ENCODE measurements at places on chromosomes 3 and 15.

- DNase-seq, result no peak
Observed at GRCh38 chr3:13277196-13277813, 142.8 kb downstream of the NUP210 start.

DNA sequence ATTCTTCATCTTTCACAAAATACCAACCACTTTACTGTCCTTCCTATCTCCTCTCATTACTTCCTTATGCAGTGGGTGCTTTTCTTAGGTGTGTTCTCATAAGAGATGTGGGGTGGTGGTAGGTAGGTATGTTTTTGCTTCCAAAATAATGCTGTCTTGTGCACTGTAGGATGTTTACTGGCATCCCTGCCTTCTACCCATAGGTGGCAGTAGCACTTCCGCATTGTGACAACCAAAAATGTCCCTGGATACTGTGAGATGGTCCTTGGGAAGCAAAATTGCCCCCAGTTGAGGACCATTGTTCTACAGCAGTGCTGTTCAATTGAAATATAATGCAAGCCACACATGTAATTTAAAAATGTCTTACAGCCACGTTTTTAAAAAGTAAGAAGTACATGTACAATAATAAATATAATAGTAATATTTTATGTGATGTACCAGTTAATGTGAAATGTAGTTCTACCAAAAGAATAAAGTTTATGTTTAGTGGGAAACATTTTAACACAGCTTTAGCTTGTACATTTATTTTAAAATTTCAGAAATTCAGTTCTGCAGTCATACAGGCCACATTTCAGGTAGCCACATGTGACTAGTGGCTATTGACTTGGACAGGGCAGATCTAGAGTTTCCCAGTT, 75.2 kb downstream of the NEO1 start:
- DNase-seq, result peak; percentile 48

GRCh38 chr15:25403771-25404170, 35.1 kb downstream of the UBE3A start:
- DNase-seq, result no peak

DNA sequence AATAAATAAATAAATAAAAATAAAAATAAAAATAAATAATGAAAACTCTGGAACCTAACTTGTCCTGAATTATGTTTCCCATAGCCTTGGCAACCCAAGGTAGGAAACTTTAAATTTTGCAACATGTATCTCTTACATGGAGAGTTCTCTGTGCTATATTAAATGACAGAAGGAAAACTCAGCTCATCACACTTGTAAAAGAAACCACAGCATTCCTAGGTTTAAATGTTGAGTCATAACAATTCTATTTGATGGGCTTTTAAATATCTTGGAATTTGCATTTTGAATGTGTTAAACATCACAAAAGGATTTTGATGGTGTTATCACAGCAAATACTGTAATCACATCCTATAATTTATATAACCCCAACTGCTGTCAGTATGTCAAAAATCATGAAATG, 144.2 kb downstream of the LRTM1 start:
- DNase-seq, result no peak

- DNase-seq, result peak; percentile 46
Observed at GRCh38 chr3:123068601-123069381, 2.0 kb downstream of the PDIA5 start.

DNA sequence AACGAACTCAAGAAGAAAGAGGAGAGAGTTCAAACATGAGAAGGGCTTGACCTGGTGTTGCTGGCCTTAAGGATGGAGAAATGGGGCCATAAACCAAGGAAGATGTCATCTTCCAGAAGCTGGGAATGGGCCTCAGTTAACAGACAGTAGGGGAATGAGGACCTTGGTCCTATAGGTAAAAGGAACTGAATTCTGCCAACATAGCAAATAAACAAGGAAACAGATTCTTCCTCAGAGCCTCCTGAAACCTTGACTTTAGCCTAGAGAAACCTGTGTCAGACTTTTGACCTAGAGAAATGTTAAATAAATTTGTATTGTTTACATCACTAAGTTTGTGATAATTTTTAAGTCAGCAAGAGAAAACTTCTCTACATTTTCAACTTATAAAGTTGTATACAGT, 336.8 kb downstream of the PLCL2 start:
- DNase-seq, result no peak

- peak; percentile 97 for DNase-seq
Observed at GRCh38 chr3:33315826-33316225, 38.6 kb downstream of the FBXL2 start.

DNA sequence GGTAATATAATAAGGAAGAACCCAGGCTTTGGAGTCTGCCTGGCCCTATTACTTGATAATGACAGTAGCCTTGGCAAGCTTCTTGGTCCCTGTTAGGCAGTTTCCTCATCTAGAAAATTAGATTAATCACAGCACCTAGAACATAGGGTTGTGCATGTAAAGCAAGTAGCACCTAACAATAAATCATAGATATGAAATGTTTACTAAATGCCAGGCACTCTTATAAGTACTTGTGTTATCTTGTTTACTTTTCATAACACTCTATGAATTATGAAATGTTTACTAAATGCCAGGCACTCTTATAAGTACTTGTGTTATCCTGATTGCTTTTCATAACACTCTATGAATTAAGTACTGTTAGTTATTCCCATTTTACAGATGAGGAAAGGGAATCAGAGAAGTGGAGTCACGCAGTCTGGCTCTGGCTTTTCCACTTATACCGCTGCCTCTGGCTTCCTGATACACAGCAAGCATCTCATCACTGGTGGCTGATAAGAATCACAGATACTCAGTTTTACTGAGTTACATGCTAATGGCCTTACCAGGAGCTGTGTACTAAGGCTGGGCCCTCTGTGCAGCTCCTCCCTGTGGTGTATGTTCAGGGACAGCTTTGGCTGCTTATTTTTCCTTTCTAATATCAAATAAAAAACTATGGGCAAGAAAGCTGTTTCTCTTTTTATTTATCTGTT, 123.4 kb downstream of the FEZF2 start:
- DNase-seq, result no peak

GRCh38 chr3:154979331-154979730, 100.8 kb upstream of the MME start:
- DNase-seq, result no peak

DNA sequence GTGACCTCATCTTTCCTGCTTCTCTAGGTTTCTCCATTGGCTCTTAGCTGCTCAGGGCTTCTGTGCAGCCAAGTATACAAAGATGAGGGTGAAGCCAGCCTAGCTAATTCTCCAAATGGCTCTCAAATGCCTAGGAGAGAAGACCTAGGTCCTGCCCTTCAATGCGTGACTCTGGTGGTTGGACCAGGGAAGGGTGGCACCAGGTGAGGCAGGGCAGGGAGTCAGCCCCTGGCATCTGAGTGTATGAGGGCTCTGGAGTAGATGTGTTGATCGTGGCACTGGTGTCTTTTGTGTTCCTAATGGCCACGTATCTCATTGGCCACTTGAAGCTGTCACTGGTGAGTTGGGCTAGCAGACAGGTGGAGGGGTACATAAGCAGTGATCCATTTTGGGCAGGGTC, 59.8 kb downstream of the PDIA5 start:
- no peak for DNase-seq

- DNase-seq, result no peak
Observed at GRCh38 chr3:193857996-193858395, 265.0 kb downstream of the OPA1 start.

DNA sequence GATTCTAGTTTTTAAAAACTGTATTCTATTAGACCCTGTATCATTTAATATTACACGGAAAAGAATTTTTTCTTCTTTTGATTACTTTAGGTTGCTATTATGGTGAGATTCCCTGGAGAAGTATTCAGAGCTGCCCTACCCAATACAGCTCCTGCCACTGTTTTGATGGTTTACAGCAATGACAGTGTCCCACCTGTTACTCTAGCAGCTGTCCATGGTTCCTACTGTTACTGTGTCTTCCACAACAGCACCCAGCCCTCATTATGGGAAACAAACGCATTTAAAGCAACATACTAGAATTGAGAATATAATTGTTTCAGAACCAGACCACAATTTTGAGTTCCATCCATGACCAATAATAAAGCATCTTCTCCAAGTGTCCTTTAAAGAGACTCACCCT, 450.7 kb downstream of the SHQ1 start:
- no peak for DNase-seq

DNA sequence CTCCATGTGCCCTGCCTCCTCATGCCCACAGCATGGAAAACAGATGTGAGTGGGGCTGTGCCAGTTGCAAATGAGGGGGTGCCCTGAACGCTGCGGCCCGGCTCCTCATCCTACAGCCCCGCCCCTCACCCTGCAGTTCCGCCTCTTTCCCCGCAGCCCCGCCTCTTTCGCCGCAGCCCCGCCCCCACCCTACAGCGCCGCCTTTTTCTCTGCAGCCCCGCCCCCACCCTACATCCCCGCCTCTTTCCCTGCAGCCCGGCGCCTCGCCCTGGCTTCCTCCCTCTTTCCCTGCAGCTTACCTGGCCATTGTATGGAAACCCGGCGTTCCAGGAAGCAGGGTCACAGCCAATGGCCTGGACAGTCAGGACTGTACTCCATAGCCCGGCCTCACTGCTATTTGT, 284.9 kb downstream of the TLE3 start:
- no peak for DNase-seq

- DNase-seq, result no peak
Observed at GRCh38 chr3:40615110-40615915, 90.6 kb downstream of the ZNF621 start.

DNA sequence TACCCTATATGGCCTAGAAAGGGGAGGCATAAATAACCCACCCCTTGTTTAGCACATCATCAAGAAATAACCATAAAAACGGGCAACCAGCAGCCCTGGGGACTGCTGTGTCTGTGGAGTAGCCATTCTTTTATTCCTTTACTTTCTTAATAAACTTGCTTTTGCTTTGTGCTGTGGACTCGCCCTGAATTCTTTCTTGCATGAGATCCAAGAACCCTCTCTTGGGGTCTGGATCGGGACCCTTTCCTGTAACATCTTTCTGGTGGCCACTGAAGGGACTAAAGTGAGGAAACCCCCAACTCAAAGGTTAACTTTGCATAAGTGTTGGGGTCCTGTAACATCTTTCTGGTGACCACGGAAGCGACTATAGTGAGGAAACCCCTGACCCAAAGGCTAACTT, 15.7 kb upstream of the HHATL start:
- DNase-seq, result no peak

DNA sequence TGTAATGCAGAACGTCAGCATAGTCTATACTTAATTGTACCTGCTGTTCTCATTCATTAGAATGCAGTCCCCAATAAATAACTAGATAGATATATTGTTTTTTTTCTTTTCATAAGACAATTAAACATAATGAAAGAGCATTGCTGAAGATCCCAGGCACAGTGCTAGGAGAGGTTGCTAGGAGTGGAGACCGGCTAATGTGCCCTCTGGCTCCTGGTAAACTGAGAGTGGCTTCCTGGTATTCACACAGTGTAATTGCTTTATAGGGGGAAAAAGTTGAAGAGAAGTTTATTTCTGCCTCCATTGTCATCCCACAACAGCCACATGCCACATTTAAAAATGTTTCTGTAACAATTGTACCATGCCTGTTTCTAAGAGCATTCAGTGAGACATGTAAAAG, 135.6 kb downstream of the MAP2K5 start:
- no peak for DNase-seq

DNA sequence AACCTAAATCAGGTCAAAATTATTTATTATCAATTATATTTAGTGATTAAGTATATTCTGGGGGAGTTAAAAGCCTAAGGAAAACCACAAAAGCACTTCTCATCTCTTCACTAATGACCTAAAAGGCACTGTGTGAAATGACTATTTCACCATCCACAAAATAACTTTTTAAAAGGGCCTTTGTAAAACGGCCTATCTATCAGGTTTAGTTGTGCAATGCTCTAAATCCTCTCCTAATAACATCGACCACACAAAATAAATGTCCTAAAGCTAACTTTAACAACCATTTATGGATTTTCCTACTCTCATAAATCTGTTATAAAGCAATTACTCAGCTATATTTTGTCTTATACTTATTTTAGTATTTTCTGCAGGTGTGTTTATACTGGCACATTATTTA, 1066.3 kb downstream of the ROBO1 start:
- no peak for DNase-seq

GRCh38 chr15:84003791-84004503, 231.6 kb upstream of the GOLGA6L4 start:
- DNase-seq, result no peak

GRCh38 chr15:68578980-68579935, at the start of gene CORO2B:
TSS of gene CORO2B (plus strand) at chr15:68578993. CDS start at chr15:68579263, 270 bp downstream.
- DNase-seq, result peak; percentile 29

DNA sequence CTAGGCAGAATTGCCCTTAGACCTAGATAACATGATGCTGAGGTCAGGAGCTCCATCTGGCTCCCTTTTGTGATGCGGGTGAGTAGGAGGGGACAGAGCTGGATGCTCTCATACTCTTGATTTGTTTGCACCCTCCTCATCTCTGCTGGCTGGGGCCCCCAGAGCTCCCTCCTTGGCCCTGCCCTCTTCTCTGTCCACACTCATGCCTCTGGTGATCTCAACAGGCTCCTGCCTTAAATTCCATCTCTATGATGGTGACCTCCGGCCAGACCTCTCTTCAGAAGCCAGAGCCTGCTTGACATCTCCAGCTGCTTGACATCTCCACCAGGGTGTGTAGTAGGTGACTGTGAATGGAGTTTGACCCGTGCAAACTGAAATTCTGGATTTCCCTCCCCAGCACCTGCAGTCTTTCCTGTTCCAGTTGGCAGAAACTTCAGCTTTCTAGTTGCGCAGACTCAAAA, 4.3 kb upstream of the FGD5 start:
- no peak for DNase-seq

DNA sequence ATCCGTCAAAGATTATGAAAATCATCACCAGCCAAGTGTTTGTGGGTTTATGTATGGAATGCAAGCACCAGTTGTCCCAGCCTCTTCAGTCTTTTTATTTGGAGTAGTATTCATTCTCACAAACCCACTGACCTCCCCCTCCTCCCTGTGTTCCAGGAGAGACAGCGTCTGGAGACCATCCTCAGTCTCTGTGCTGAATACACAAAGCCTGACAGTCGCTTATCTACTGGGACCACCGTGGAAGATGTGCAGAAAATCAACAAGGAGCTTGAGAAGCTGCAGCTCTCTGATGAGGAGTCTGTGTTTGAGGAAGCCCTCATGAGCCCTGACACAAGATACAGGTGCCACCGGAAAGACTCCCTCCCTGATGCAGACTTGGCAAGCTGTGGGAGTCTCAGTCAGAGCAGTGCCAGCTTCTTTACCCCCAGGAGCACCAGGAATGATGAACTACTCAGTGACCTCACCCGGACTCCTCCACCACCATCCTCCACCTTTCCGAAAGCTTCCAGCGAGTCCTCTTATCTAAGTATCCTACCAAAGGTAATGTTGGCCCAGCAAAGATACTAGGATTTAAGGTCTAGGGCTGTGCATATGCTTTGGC, 54.2 kb downstream of the PHLDB2 start:
- no peak for DNase-seq

- no peak for DNase-seq
Observed at GRCh38 chr15:31571676-31572075, 245.0 kb downstream of the KLF13 start.

- no peak for DNase-seq
Observed at GRCh38 chr15:51335087-51335486, 3.3 kb downstream of the CYP19A1 start.

- DNase-seq, result no peak
Observed at GRCh38 chr3:172354931-172355499, 93.2 kb downstream of the GHSR start.

GRCh38 chr3:38404286-38404685, 49.4 kb upstream of the ACVR2B start:
- no peak for DNase-seq

GRCh38 chr3:150875548-150875947, 29.7 kb downstream of the MINDY4B start:
- no peak for DNase-seq

- no peak for DNase-seq
Observed at GRCh38 chr3:186413615-186414415, 51.8 kb upstream of the DGKG start.

- peak; percentile 3 for DNase-seq
Observed at GRCh38 chr15:67307156-67307555, 52.6 kb downstream of the IQCH start.
